ENCODE measurements at places on chromosomes 1 and 21. TPM values are rescaled to one million over a fixed set of nuclear protein-coding genes. Genes with fewer than 3 reads are reported as not detected.

The FAAH gene
- 230 TPM for total RNA-seq

The RGS18 gene
- 0.80 TPM for total RNA-seq

- H3K4me1 ChIP-seq, result no peaks in the 10 kb centered on the region
- no peak for DNase-seq
- H3K4me3 ChIP-seq, result no peak overlapping the region
- no peaks in the 10 kb centered on the region for H3K36me3 ChIP-seq
Measured at GRCh38 chr1:169610858-169611257, 19.1 kb downstream of the SELP start.

DNA sequence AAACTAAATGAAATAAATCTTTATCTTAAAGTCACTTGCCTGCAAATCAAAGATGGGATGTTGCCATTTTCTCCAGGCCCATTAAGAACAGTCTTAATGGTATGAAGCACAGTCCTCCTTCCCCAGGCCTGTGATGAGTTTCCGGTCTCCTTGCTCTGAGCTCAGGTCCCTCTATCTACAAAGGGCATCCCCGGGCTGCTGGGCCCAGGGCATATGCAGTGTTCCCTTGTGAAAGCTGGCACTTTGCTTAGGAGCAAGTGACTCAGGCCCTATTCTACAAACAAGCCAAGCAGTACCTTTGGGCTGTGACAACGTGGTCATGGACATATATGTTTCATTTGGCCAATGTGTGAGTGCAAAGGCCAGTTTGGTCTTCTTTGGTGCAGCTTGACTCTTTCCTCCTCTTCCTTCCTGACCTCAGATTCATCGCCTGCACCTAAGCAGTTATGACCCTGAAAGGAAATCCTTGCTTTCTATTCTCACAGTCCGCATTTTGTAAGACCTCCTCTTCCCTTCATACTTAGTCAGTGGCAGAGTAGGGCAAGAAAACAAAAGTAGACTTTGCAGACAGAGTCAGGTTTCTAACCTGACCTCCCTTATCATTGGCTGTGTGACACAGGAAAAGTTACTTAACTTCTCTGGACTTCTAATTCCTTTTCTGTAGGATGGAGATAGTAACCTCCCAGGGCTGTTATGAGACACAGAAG lies 109.5 kb downstream of the ERG start:
- DNase-seq, result no peak
- no peak overlapping the region for H3K4me3 ChIP-seq
- no peaks in the 10 kb centered on the region for H3K36me3 ChIP-seq
- H3K4me1 ChIP-seq, result no peaks in the 10 kb centered on the region
- no peak overlapping the region for H3K27ac ChIP-seq

DNA sequence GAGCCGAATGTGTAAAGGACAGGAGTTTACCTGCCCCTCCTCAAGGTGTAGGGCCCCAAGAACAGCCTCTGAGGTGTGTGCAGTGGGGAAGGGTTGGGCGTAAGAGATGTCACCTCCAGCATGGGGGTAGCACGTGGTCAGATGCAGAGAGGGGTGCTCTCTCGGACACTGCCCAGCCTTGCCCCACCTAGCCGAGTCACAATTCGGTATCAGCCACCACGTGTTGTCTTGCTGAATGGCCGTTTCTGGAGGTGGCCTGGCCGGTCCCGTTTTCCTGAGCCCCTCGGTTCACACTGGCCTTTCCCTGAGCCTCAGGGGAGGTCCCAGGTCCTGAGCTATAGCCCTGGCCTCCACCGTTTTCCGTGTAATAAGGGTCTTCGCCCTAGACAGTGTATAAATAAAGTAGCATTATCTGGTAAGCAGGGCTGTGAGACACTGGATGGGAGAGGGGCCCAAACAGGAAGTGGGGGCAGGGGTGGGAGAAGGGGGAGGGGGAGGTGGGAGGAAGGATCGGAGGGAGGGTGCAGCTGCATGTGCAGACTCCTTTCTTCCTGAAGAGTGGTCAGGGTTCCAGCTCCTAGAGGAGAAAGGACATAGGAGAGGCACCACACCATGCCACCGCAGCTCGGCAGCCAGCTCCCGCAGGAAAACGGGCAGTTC lies 23.3 kb downstream of the CD34 start:
- no peaks in the 10 kb centered on the region for H3K36me3 ChIP-seq
- H3K4me3 ChIP-seq, result no peak overlapping the region
- H3K4me1 ChIP-seq, result peaks cover 3% of the 10 kb centered on the region
- H3K27ac ChIP-seq, result peak overlapping the region; percentile 73
- H3K27me3 ChIP-seq, result no peaks in the 10 kb centered on the region
- no peak for DNase-seq

DNA sequence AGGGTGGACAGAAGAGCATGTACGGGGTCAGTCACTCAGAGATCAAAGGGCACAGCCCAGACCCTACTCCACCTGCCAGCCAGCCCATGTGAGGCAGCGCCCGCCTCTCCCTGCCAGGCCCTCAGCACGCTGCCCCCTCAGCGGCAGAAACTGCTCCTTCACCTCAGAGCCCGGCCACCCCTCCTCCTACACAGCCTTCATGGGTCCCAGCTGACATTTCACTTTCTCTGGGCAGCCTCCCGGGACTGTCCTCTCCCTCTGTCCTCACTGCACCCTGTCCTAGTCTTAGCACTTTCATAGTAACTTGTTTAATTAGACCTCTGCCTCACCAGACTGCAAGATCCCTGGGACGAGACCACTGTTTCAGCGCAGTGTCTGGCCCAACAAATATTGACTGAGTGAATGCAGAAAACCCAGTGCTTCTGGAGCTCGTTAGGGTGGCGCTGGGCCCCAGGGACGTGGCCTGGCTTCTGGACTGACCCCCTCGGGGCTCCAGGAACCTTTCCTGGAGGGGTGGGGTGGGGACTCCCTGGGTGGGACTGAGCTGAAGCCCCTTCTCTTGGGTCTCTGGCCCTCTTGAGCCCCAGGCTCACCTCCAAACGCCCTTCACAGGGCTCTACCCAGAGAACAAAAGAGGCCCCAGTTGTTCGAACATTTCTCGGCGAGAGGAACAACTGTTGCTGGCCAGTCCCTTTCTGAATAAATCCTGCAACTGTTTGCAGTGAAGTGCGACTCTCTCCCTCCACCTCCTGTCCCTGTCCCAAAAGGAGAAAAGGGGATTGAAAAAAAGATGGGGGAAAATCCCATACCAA lies 114.9 kb downstream of the CASZ1 start:
- H3K36me3 ChIP-seq, result no peaks in the 10 kb centered on the region
- no peak for DNase-seq
- peaks cover 5% of the 10 kb centered on the region for H3K4me1 ChIP-seq
- no peaks in the 10 kb centered on the region for H3K27me3 ChIP-seq

DNA sequence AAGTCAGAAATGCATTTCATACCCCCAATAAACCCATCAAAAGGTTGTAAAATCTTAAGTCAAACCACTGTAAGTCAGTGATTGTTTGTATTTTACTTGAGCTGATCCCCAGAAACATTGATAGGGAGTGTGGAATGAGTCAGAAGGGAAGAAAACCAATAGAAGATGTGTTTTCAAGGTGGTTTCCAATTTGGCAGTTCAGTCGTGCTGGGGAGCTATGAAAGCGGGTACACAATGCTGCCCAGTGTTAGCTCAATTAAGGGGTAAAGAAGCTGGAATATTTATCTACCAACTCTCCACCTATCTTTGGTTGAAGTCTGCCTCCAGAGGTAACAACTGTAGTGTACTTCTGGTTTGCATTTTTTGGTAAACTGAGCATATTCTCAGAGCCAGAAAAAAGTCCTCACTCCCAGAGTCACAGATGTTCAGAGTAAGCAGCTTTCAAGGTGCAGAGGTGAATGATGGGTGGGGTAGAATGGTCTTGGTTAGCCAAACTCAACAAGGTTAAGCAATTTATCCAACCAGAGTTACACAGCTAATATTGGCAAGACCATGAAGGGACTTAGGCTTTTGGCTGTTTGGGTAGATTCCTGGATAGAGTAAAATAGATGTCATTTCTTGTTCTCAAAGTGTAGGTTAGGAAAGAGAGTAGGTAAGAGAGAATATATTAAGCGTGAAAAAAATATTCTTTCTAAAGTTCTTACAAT lies 202.9 kb upstream of the ADGRL2 start:
- DNase-seq, result no peak
- H3K27ac ChIP-seq, result no peak overlapping the region
- H3K36me3 ChIP-seq, result no peaks in the 10 kb centered on the region
- no peak overlapping the region for H3K4me3 ChIP-seq
- no peaks in the 10 kb centered on the region for H3K4me1 ChIP-seq
- no peaks in the 10 kb centered on the region for H3K27me3 ChIP-seq

DNA sequence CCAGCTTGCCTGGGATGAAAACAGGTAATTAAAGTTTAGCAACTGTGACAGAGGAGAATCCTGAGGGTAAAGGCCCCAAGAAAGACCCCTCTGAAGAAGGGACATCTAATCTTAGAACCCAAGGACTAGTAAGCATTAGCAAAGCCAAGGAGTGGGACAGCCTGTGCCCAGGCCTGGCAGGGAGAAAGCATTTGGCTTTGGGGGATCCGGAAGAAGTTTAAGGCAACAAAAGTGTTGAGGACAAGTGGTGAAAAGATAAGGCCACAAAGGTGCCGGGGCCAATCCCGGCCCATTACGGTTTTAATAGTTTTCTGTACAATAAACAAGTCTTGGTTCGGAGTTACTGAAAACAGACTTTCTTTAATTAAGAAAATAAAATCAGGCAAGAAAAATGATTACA lies 275.5 kb downstream of the TM2D1 start:
- no peaks in the 10 kb centered on the region for H3K27me3 ChIP-seq
- no peaks in the 10 kb centered on the region for H3K4me1 ChIP-seq
- no peak for DNase-seq
- peak overlapping the region; percentile 56 for H3K27ac ChIP-seq
- H3K4me3 ChIP-seq, result no peak overlapping the region

DNA sequence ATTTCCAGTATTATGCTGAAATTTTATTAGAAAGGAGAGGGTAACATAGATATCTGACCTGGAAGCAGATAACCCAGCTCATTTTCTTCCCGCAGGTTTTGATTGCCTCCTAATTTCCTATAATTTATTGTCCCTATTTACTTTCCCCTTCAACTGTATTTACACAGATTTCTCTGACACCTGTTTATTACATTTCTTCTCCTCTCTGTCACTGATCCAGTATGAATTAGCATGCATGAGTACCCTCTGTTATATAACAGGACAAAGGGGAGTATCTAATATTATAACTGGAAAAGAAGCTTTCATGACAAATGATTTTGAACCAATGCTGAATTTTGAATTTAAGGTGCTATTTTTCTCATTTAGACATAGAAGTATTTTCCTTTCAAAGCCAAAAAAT lies 37.4 kb downstream of the DENND1B start:
- no peak overlapping the region for H3K4me3 ChIP-seq
- no peaks in the 10 kb centered on the region for H3K27me3 ChIP-seq
- DNase-seq, result no peak
- H3K27ac ChIP-seq, result no peak overlapping the region
- no peaks in the 10 kb centered on the region for H3K36me3 ChIP-seq
- no peaks in the 10 kb centered on the region for H3K4me1 ChIP-seq

DNA sequence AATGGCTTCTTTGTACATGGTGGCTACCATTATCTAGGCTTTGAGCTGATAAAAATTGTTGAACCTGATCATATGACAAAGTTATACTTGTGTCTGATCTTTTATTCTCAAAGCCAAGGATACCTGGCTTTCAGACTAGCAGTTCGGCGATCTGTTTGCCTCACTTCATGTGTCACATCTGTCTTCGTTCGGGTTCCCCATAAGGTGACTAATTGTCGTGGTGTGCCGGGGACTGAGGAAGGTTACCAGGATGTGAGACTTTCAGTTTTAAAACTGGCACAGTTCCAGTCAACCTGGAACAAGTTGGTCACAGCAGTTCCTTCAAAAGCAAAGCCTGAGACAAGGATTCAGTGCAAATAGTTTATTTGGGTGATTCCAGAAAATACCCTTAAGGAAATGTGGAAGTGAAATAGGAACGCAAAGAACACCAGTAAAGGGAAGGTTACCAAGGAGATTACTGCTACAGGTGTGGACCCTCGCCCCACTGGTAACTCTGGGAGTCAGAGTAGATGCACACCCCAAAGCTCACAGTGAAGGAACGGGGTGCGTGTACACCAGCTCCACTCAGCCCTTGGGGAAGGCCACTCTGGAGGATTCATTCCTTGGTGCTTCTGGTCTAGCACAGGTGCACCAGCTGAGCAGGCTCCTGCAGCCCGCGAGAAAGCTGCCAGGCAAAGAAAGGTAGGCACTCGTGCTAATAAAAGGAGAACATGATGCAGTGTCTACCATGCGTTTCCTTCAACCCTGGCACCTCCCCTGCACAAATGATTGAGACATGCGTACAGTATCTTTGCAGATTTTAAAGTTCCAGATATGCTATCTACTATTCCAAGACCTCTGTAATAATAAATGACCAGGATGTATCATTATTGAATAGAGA lies 69.0 kb downstream of the VWA5B1 start:
- H3K27me3 ChIP-seq, result no peaks in the 10 kb centered on the region
- H3K36me3 ChIP-seq, result no peaks in the 10 kb centered on the region
- no peak for DNase-seq
- no peak overlapping the region for H3K27ac ChIP-seq
- H3K4me3 ChIP-seq, result no peak overlapping the region

GRCh38 chr1:186195377-186195931 lies 179.6 kb downstream of the TPR start:
- H3K4me1 ChIP-seq, result no peaks in the 10 kb centered on the region
- H3K27me3 ChIP-seq, result no peaks in the 10 kb centered on the region
- no peaks in the 10 kb centered on the region for H3K36me3 ChIP-seq
- H3K27ac ChIP-seq, result no peak overlapping the region
- DNase-seq, result no peak

GRCh38 chr1:43783096-43783670 lies 75.8 kb downstream of the ST3GAL3 start:
- H3K4me1 ChIP-seq, result no peaks in the 10 kb centered on the region
- H3K27me3 ChIP-seq, result no peaks in the 10 kb centered on the region
- no peak for DNase-seq
- H3K36me3 ChIP-seq, result no peaks in the 10 kb centered on the region

DNA sequence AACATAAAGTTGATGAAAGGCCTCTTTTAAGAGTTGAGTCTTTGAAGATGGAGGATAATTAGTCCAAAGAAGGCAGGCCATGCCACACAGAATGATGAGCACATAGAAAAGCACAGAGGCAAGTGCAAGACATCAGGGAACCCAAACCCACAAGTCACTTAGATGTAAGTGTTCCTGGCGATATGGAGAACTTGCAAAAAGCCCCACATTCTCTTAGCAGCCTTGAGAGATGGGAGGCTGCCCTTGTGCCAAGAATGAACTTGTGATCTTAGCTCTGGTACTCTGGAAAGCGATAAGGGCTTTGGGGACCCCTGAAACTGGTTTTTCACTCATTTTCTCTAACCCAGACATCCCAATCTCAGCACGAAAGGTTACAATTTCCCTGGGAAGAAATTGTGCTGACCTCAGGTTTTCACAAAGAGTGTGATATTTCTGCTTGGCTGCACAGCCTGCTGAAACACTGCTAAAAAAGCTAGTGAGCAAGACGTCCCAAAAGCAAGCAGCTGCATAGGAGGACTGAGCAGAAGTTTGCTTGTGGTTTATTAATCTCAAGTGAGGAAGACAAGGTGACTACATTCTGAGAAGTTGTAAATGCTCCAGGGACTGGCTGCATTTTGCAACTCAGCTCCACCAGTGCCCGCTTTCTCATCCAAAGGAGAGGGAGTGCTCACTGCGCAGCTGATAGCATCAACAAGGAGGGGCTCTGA lies 496.9 kb upstream of the CAMK1G start:
- H3K4me3 ChIP-seq, result no peak overlapping the region
- no peaks in the 10 kb centered on the region for H3K4me1 ChIP-seq
- no peaks in the 10 kb centered on the region for H3K36me3 ChIP-seq
- H3K27me3 ChIP-seq, result no peaks in the 10 kb centered on the region
- DNase-seq, result no peak
